Kidney epithelial cell (primary cell): ENCODE measurements at places on chromosomes 3 and 15. TPM values are rescaled to one million over a fixed set of nuclear protein-coding genes. Genes with fewer than 3 reads are reported as not detected.

Gene CLSTN2
- total RNA-seq = 10.9 and 17.3 TPM in 2 replicates

GRCh38 chr3:46406443-46406787, 451 bp downstream of the CCR5AS start:
- DNase-seq = no peak

- DNase-seq = no peak
Measured at GRCh38 chr3:65352951-65353350, 665.2 kb upstream of the ADAMTS9 start.

DNA sequence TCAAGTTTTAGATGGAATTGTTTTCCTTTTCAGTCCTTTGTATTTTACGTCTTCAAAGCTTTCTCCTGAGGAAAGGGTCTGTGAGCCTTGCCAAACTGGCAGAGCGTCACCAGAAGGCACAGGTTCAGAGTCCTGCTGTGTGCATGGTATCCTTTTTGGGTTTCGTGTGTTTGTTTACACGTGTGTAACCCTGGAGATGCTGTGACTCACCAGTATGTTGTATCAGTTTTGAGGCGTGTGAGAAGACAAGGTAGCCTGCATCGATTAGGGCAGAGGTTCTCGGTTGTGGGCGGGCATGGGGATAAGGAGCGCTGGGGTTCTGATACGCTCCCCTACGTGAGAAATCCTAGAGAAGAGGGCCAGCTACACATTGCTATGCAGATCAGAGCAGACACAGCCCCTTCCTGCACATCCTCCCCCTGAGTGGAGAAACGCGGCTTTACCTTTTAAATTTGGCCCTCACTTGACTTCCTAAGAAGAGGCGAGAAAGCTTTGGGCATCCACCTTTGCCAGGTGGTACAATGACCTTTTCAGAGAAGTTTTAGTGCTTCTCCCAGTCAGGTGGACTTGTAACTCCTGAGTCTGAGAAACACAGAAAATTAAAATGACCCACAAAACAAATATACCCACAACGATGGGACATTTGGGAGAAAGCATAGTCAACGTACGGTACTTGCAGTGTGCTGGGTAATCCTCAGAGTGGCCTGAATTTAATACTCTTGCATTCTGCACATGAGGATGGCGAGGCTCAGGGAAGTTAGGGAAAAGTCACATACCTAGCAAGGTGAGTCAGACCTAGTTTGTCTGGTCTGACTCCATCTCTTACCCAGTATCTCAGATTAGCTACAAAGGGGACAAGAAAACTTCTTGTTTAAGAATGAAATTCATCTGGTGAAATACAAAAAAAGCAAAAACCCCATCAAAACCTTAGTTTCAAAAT, 38.1 kb downstream of the TRAK1 start:
- DNase-seq = no peak

DNA sequence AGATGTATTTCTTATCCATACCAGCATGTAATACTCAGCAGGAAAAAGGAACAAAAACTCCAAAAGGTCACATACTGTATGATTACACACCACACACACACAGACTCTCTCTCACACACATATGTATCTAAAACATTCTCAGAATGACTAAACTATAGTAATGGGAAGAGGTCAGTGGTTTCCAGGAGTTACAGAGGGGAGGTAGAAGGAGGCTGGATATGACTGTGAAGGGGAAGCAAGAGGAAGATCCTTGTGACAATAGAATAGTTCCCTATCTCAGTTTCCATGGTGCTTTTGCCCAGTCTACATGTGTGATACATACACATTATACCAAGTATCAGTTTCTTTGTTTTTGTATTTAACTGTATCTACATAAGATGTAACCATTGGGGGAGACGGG, 190.1 kb downstream of the IL5RA start:
- DNase-seq = no peak

DNA sequence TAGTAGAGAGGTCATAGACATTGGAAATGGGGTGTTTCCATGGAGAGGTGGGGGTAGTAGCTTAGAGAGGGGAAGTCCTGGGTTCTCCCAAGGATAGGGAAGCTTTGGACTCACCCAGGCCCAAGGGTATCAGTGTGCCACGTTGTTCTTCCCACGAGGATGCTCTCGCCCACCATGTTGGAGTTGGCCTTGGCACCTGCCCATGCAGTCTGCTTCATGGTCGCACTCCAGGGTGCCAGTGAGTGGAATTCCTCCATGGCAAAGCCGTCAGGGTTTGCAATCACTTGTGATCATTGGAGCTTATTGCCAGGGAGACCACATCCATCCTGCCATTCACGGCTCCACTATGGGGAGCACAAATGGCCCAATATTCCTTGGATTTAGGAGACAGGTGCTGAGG, 60.6 kb downstream of the GRIP2 start:
- DNase-seq = no peak

- DNase-seq = no peak
Measured at GRCh38 chr15:25250906-25251622, 187.8 kb downstream of the UBE3A start.

DNA sequence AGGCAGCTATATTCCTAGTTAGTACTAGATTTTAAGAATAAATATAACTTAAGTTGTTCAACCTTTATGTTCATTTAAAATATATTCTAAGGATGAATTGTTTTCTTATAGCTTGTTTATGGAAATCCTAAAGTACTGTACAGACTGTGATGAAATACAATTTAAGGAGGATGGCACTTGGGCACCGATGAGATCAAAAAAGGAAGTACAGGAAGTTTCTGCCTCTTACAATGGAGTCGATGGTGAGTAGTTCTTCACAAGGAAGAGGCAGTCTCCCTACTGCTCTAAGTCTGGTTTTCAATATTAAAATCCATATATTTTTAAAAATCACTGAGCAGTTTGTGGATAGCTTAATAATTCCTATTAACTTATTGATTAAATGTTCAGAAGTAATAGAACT, 29.6 kb downstream of the CALML4 start:
- DNase-seq = no peak

DNA sequence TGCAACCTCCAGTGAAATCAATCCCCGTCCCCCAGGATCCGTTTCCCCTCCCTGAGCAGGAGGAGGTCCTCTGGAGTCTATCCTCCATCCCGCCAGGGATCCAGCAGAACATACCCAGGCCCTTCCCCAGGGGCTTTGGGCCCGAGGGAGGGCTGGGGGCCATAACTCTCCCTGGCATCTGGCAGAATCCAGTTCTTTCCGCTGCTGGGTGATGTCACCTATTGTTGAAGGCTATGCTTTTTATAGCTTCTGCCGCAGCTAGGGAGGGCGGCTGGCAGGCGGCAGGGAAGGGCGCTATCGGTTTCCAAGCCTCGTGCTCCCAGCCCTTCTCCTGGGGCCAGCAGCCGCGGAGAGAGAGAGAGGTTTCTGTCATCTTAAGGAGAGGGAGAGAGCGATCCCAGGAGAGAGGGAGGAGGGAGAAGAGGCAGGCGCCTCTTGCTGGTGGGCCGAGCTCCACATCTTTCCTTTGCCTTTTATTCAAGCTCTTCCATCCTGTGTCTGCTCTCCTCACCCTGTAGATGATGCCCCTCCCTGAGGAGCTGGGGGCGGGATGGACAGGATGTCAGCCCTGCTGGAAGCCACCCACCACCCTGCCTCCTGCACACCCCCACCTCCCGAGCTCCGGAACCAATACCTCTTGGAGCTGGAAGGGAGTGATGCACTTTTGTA, 120.1 kb downstream of the ANP32A start:
- DNase-seq = no peak
